ENCODE measurements at places on chromosomes 7 and 10.
A peak's percentile ranks its signal among the peaks of the same experiment; 100 is the strongest.

DNA sequence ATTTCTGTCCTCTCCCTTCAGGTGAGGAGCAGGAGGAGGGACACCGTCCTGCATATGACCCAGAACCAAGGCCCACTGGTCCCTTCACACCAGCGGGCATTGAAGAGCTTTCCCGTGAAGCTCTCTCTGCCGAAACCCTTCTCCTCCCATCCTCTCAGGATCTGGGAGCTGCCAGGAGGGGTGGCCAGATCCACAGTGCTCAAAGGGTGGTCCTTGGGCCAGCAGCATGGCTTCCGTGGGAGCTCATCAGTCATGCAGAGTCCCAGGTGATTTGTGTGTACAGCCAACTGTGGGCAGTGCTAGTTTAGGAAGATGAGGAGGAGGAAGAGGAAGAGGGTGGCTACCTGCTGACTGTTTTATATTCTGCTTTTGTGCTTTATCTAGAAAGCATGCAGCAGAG, 28.4 kb downstream of the CNPY1 start:
- no peak for DNase-seq

- no peak for DNase-seq
Observed at GRCh38 chr7:77269360-77270093, 69.9 kb upstream of the FGL2 start.

DNA sequence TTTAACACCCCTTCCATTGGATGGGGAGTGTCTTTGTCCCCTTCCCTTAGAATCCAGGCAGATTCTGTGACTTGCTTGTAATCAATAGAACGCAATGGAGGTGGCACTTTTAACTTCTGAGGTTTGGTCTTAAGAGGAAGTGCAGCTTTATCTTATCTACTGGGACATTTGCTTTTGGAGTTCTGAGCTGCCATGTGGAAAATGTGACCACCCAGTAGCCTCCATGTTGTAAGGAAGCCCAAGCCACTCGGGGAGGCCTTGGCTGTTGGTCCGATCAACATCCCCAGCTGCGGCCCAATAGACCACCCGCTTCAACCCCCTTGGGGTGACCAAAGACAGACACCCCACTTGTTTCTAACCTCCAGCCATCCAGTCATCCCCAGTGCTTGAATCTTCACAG, 86.3 kb upstream of the FAM171A1 start:
- DNase-seq = no peak

GRCh38 chr7:55158541-55159382, 139.9 kb downstream of the EGFR start:
- no peak for DNase-seq

DNA sequence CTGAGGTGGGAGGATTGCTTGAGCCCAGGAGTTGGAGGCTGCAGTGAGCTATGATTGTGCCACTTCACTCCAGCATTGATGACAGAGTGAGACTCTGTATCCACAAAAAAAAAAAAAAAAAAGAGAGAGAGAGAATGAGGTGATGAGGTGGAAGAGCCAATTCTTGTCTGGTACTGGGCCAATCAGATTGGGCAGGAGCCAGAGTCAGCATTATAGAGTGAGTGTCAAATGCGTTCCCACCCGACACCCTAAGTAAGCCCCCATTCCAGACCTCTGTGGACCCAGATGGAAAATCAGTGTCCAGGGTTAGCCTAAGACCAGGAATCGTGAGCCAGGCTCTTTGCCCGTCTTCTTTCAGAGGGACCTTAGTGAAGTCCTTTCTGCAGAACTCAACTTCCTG, 83.9 kb downstream of the WIPF3 start:
- DNase-seq = no peak

- no peak for DNase-seq
Observed at GRCh38 chr7:75804004-75804403, 9.6 kb downstream of the CCL24 start.

- DNase-seq = no peak
Observed at GRCh38 chr7:95089414-95090315, 182.3 kb downstream of the PPP1R9A start.

DNA sequence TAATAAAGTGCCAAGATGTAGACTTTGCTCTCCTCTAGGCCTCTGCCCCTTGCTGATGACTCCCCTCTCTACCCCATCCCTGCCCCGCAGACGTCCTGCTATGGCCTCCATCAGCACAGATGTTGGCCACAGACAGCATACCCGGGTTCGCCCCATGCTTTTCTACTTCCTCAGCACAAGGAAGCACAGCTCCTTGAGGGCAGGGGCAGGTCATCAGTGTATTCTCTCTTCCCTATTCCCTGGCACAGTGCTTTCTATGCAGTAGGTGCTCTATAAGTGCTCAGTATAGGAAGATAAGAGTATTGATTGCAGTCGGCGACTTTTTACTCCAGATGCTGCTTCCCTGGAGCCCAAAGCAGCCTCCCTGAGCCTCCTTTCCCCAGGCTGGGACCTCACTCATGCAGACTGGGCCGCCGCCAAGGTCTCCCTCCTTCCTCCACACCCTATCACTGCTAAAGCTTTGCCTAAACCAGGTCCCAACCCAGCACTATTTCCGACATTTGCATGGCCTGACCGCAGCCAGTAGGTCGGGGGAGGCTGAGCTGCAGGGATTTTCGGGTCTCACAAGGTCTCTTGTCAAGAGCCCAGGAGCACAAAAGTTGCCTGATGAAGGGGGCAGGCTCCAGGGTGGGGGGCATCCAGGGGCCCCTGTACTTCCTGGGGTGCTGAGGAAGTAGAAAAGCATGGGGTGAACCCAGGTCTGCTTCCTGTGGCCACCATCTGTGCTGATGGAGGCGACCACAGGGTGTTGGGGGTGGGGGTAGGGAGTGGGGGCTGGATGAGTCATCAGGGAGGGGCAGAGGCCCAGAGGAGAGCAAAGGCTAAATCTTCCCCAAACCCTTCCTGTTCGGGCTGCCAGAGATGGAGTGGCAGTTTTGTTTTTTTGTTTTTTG, 8.0 kb downstream of the CALHM3 start:
- DNase-seq = no peak

DNA sequence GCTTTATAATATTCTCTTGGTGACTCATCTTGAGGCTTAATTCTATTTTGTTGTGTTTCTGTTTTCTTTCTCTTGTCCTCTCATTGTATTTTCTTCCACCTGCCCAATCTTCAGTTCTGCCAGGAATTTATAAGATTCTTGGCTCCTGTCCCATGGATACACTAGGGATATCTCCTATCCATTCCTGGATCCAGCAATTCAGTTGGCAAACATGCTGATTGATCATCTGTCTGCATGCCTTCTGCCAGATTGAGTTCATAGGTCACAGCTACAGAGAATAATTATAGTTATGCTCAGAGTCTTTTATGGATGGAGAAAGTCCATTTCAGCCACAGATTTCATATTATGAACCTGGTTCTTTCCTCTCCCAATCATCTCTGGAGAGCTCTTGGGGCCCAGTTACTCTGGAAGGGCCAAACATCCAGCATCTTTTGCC, 140.4 kb upstream of the MAGI2 start:
- peak; percentile 6 for DNase-seq

- DNase-seq = peak; percentile 38
Observed at GRCh38 chr7:142153400-142153799, 41.9 kb downstream of the MGAM2 start.

DNA sequence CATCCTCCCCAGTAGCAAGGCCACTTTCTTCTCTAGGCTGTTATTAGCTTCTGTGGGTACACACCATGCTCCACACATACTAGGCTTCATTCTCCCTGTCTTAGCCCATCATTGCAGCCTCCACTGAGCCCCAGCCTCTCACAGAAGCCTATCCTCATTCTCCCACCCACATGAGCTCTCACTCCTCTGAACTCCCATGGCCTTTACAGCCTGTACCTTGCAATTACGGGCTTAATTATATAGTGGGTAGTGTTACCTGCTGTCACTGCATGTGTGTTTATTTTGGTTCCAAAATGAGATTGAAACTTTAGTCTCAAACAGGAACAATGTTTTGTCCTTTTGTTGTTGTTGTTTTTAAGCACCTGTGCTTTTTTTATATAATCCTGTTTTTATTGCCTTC, 460.0 kb downstream of the KCNMA1 start:
- no peak for DNase-seq
